ENCODE measurements at places on chromosomes 13 and 19. TPM values are rescaled to one million over a fixed set of nuclear protein-coding genes. Genes with fewer than 3 reads are reported as not detected.

DNA sequence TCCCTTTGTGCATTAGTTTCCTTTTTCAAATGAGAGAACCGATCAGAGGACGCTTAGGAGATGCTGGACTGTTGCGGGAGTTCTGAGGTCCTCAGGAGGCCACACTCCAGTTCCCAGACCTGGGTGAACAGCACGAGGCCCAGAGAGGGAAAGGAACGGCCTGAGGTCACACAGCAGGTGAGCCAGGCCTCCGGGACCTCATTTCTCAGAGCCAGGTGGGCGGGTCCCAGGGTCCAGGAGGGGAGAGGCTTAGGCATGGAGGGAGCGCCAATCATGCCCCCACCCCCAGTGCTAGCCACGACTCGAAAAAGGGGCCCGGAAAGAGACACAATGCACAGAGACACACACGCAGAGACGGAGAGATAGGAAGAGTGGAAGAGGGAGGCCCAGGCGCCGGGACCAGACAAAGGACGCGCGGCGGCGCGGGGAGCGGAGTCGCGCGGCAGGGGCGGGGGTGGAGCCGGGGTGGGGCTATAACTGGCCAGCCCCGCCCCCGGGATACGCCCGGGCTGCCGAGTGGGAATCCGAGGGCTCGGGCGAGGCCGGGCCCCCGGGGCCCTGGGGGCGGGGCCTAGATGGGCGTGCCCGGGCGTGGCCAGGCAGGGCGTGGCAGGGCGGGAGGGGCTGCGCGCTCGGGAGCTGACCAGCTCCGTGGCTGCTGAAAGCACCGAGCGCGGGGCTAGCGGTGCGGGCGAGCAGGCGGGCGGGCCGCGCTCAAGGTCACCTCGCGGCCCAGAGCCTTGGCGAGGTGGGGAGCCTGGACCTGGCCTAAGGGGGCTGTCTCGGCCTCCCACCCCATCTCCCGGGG lies 1.6 kb downstream of the ELAVL3 start:
- DNase-seq: no peak

The KIR3DL1 gene
- not detected for total RNA-seq

- DNase-seq: no peak
These were observed 7.8 kb downstream of the ZSWIM4 start for GRCh38 chr19:13803038-13803437.

DNA sequence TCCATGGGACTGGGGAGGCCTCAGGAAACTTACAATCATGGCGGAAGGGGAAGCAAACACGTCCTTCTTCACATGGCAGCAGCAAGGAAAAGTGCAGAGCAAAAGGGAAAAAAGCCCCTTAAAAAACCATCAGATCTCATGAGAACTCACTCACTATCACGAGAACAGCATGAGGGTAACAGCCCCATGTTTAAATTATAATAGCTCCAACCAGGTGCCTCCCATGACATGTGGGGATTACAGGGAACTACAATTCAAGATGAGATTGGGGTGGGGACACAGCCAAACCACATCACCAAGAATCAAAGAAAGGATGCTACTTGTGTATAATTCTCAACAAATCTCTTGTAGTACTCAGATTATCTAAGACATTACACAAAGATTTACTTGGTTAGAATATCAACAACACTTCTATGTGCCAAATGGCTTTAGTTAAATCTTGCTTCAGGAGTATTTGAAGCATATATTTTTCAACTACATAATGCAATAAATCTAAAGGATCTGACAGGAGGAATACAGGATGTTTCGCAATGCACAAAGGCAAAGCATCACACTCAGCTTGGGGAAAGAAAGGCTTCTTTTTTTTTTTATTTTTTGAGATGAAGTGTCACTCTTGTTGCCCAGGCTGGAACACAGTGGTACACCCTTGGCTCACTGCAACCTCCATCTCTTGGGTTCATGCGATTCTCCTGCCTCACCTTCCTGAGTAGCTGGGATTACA lies 180.0 kb downstream of the LHFPL6 start:
- no peak for DNase-seq

- DNase-seq: no peak
These were observed 865.1 kb downstream of the EFNB2 start for GRCh38 chr13:105670179-105670990.

The HIPK4 gene
- not detected for total RNA-seq

- DNase-seq: no peak
These were observed 62.6 kb downstream of the DCLK1 start for GRCh38 chr13:36068566-36068965.

The SPTBN4 gene
- total RNA-seq: 0.37 TPM

DNA sequence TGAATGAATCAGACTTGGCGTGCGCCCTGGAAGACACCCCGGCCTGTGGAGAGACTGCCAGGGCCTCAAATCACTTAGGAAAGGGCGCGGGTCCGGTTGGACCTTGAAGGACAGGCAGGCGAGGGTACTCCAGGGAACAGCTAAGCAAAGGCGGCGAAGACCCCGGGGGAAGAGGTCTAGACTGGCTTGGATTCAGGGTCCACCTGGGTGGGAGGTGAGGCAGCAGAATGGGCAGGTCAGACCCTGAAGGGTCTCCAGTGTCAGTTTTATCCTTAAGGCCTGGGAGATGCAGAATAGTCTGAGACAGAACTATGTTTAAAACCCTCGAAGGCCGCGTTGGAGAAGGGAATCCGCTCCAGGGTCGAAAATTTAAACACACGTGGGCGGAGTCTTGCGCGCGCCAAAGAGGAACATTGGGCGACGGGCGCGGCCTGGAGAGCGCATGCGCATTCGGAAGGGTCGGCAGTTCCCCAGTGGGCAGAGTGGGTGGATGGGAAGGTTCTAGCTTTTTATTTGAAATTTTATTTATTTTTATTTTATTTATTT lies 567 bp upstream of the SMG9 start:
- DNase-seq: no peak

GRCh38 chr13:67075239-67075638 lies 154.9 kb downstream of the PCDH9 start:
- DNase-seq: peak; percentile 2

The LRFN3 gene
- total RNA-seq: 18.9 TPM

DNA sequence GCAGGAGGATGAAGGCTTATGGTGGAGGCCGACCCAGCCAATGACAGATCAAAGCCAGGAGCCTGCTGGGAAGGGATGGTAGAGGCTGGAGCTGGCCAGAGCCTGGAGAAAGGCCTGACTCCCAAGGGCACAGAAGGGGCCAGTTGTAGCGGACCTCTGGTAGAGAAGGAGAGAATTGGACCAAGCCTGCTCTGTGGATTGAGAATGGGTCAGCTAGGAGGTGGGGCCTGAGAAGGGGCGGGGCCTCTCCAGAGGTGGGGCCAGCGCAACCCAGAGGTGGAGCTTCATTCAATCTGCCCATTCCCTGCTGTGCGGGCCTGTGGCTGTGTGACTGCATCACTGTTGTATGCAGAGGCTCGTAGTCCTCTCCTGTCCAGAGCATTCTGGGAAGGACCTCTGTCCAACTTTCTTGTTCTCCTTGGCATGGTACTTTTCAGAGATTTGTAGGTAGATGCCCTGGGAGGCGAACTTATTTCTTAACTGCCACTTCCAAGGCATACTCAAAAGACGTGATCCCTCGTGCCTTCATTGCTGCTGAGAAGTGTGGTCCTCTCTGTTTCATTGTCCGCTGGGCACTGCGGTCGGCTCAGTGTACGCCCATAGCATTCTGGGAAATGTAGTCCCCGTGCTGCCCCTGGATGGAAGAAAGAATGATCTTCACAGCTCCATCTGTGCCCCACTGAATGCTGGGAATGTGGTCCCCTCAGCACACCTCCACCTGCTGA lies 6.7 kb downstream of the GRIN2D start:
- DNase-seq: peak; percentile 77

DNA sequence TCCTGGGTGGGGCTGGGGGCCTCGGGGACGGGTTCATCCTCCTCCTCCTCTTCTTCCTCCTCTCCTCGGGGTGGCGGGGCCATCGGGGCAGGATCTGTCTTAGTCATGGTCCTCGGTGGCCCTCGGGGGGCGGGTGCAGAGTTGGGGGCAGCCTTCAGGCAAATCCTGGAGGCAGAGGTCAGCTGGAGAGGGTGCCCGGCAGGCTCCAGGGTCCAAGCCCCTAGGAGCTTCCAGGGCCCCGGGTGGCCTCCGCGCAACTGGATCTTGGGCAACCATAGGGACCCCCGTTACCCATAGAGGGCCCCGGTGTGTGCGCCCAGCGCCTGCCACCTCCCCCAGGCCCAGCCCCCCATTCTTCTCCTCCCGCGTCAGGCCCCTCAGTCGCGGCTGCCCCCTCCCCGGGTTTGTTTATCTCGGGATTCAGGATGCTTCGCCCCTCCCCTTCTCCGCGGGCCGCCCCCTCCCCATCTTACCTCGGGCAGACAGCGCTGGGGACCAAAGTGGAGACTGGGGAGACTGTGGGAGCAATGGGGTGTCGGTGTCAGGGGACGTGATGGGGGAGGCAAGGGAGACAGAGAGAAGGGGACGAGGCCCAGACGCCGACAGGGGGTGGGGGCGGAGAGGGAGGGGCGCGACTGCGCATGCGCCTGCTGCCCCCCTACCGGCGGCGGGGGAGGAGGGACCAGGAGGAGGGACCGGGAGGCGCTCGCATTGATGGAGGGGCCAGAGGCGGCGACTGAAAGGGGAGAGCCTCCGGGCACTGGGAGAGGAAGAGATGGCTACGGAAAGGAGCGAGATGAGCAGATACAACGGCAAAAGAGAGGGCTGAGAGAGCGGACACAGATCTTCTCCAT lies at the start of gene CLIP3:
CLIP3 (minus strand) TSS at position 623 of the 854 bp plus-strand sequence; CDS start at position 107, 516 bp downstream.
- DNase-seq: peak; percentile 44

DNA sequence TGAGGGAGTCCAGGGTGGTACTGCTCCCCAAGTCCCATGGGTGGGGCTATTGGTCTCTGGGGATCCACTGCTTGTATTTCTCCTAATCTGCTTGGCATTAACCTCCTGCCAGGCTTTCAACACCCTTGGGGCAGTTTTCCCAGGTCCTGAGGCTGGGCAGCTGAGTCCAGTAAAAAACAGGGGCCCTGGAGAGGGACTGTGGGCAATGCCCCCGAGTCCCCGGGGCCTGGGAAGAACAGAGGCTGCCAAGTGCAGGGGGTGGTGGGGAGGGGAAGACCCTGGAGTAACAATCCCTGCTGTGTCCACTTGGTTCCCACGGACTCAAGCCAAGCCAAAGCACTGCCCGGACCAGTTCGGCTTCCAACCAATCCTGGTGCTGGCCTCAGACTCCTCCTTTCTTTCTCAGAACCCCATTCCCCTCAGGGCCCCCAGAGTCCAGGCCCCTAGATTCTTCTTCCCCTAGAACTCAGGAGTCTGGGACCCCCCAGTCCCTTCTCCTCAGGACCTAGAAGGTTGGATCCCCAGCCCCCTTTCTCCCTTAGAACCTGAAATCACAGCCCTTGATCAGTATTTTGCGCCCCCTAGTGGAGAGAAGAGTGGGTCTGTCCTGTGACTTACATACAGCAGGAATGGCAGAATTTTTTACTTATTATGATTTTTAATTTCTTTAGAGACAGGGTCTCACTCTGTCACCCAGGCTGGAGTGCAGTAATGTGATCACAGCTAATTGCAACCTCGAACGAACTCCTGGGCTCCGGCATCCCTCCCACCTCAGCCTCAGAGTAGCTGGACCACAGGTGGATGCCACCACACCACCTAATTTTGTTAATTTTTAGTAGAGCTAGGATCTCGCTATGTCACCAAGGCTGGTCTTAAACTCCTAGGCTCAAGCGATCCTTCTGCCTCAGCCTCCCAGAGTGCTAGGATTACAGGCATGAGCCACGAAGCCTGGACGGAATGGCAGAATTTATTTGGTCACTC lies 3.7 kb upstream of the CLPTM1 start:
- DNase-seq: peak; percentile 70

DNA sequence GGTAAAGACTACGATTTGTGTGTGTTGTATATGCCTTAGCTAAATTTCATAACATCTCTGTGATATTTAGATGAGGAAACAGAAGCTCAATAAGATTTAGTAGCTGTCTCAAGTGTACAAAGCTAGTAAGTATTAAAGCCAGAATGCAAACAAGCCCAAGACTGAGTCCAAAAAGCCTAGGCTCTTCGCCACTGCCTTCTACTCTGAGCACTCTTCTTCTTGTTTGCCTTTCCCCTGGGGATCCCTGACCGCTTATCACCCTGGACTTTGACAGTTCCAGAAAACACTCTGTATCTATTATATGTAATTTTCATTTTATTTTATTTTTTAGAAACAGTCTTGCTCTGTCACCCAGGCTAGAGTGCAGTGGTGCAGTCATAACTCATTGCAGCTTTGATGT lies 5.8 kb downstream of the TM9SF2 start:
- no peak for DNase-seq

Data from HFFc6 (cell line).